NCI-H1092 (cell line): ENCODE measurements at places on chromosomes 5 and 9.

- no peak for DNase-seq
Measured at GRCh38 chr9:127098916-127099553, 23.4 kb downstream of the ANGPTL2 start.

- DNase-seq: no peak
Measured at GRCh38 chr5:72070529-72070928, 36.7 kb upstream of the MAP1B start.

- DNase-seq: peak; percentile 86
Measured at GRCh38 chr9:3181049-3181953, 337.4 kb upstream of the PUM3 start.

DNA sequence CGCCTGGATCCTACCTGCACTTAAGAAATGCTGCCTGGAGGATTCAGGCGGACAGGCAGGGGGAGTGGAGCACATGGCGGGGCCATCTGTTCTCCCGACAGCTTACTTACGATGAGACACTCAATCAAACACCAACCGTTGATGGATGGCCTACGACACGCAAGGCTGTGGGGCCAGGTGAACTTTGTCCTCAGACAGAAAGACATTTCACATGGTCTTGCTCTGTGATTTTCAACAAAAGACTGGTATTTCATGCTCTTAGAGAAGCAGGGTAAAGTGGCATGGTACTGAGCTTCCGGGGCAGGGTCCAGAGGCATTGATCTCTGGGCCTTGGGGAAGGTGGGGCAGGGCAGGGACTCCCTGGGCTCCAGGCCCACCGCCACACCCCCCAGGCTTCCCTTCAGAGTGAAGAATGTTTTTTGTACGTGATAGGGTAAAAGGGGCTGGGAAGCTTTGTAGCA is 9.1 kb upstream of the OLFM1 start:
- no peak for DNase-seq

DNA sequence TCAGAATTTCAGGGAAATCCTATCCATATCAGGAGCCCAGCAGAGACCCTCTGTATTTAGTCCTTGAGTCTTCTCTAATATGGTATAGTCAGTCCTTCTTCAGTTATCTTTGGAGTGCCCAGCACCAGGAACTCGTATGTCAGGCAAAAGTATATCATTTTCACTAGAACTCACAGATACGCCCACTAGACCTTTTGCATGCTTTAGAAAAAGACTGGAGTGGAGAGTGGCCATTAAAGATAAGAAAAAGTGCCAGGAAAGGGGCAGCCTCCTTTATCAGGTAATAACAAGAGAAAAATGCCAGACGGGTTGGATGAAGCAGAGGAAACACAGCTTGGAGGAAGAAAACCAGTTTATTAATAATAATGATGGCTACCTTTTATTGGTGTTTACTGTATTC is 63.5 kb downstream of the GPR21 start:
- no peak for DNase-seq

DNA sequence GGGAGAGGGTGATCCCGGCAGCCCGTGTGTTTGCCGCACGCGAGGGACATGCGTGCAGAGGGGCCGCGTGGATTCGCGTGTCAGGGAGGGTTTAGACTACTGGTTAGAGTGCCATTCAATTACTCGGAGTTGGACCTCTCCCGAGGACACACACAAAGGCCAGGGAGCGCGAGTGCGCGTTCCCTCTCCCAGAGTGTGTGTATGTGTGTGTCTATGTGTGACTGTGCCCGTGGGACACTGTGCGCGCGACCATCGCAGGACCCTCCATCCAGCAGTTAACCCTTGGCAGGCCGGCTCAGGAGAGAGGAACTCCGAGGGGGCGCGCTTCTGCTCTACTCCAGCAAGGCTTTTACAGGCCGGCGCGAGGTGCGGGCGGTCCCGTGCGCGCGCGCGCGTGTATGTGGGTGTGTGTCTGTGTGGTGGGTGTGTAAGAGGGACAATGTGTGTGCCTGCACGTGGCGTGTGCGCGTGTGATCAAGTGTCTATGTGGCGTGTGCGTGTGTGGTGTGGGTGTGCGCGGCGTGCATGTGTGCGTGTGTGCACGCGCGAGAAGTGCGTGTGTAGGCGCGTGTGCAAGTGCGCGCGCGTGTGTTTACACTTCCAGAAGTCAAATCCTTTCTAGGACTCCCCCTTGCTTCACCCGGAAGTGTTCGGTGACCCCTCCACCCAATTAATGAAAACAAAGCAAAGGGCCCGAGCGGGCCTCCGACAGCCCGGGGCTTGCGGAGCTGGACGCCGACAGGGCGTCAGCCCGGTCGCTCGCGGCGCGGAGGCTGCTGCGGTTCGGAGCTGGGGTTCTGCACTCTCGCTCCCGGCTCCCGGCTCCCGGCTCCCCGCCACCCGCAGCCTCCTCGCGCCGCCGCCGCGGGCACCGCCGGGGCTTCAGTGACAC is 75.3 kb upstream of the TBCA start:
- DNase-seq: no peak

GRCh38 chr5:33614039-33614438 is 173.3 kb downstream of the TARS1 start:
- DNase-seq: no peak

GRCh38 chr5:17411436-17412402 is 86.3 kb upstream of the TAF11L2 start:
- DNase-seq: no peak
